ENCODE measurements at places on chromosomes 2 and 18.
A peak's percentile ranks its signal among the peaks of the same experiment; 100 is the strongest.

GRCh38 chr2:71505086-71505769, 51.9 kb downstream of the DYSF start:
- DNase-seq, result no peak

- no peak for DNase-seq
These were observed 11.3 kb upstream of the CIB4 start for GRCh38 chr2:26652361-26653041.

DNA sequence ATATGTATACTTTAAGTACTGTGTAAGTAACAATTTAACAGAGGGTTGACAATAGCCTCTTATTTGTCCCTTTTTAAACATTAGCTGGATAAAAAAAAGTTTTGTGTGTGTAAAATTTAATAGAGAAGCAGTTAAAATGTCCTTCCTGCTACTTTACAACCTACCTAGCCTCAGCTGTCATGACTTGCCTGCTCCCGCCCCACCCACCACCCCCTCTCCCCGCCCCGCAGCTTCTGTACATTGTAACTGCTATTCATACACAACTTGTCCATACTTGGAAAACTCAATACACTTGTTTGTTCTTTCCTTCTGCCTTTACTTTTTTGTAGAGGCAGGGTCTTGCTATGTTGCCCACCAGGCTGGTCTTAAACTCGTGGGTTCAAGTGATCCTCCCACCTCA, 19.5 kb downstream of the RELCH start:
- no peak for DNase-seq

DNA sequence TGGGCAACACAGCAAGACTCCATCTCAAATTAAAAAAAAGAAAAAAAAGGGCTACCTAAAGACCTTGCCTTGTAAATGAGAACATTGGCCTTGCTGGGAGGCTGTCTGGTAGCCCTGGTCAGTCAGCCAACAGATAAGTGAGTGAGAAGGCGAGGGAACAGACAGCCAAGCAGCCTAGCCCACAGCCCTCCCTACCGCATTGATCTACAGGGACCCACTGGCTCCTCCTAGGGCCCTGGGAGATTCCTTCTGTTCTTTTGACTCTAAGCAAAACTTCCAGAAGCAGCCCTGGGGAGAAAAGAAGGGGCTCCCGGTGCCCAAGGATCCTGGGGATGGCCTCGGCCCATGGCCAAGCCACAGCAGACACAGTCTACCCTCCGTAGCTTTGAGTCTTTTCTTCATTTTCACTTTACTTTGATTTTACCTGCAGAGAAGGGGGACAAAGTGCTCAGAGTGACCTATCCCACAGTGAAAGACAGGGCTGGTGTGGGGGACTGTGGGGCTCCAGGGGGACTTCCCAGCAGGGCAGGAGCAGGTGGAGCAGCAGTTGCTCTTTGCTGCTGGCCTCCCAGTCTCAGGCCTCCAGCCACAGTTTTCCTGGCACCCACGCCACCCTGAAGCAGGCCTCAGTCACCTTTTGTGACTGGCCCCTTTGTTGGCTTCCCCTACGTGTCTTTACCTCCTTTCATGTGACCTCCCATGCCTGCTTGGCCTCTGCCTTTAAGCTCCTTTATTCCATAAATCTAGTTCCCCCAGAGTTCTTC, 5.1 kb downstream of the CEP68 start:
- DNase-seq, result no peak

GRCh38 chr18:24083550-24083949, 55.3 kb upstream of the CABYR start:
- no peak for DNase-seq

DNA sequence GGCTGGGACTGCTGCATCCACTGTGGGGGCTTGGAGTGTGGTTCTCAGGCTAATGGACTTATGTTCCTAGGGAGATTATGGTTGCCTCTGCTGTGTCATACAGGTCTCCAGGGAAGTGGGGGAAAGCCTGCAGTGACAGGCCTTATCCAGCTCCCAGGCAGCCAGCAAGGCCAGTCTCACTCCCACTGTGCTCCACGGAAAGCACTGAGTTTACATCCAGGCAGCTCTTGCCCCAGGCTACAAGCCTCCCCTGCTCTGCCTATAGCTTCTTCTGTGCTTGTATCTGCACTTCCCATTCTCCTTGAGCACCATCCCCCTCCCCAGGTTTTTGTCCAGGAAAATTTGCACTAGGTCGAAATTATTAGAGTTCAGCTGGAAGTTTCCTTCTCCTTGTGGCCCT, 231.9 kb downstream of the ZRANB3 start:
- DNase-seq, result no peak

DNA sequence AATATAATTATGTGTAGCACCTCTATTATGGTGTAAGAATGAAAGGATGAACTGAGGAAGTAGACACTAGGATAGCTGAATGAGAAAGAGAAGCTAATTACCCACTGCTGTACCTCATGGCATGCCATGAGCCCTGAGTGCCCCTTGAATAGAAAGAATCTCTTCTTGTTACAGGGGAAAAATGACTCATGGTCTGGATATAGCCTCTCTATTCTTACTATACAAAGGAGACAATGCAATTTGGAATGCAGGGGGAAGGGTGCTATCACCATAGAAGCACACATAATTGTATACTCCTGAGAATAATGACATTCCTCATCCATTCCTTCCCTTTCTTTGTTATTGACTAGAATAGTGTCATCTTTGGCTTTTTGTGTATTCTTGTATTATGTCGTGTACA, 385.2 kb downstream of the CDH7 start:
- DNase-seq, result no peak

- DNase-seq, result no peak
These were observed 26.5 kb upstream of the ZNF516 start for GRCh38 chr18:76521417-76522121.

DNA sequence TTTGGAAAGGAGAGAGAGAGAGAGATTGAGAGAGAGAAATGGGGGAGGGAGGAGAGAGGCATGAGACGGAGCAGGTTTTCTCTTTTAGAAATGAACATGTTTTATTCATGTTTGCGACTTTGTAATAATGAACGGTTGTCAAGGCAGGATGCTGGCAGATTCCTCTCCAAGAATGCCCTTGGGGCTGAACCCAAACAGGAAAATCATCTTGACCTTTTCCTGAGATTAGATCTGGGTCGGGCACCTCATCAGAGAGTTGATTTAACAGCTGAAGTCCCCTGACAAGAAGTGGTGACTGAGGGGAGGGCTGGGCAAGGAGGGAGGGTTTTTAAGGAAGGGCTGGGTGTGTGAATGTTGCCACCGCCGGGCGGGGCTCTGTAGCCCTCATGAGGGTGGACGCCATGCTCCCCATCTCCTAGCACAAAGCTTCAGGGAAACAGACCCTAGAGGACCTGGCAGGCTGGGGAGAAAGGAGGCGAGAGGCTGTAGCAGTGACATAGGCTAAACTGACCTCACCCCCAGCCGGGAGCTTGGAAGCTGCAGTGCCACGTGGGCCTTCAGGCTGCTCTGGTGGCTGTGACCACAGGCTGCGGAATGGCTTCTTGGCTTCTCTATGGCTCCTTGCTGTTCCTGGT, 60.0 kb downstream of the LIPG start:
- DNase-seq, result no peak

DNA sequence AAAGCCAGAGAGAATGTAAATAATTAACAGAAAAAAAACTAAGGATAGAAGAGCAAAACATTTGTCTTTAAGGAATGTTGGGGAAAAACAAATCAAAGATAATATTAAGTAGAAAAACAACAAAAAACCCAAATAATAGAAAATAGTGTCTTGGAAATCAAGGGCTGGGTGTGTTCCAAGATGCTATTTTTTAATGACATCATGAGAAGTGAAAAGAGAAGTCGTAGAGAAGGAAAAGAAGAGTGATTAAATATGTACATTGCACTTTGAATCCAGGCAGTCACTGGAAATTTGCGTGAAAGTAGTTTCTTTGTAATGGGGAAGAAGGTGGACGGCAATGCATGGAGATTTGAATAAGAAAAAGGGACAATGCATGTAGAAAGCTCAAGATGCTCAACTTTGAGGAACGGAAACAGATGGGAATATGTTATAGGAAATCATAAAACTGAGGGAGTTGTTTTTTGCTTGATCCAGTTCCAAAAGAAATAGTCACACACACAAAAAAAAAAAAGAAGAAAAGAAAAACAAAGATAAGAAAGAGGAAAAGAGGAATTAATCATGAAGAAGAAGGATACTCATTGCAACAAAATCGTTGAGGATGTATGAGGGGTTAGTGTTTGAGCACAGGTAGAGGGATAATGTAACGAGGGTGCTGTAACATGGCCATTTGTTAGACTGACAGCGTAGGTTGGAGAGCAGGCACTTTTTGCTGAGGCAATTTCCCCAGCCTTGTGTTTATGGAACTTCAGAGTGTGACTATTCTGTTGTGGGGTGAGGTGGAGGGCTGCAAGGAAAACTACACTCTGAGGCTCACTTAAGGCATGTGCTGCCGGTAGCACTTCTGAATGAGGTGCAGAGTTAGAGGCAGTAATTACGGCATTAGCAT, 184.1 kb downstream of the CALCRL start:
- DNase-seq, result no peak

DNA sequence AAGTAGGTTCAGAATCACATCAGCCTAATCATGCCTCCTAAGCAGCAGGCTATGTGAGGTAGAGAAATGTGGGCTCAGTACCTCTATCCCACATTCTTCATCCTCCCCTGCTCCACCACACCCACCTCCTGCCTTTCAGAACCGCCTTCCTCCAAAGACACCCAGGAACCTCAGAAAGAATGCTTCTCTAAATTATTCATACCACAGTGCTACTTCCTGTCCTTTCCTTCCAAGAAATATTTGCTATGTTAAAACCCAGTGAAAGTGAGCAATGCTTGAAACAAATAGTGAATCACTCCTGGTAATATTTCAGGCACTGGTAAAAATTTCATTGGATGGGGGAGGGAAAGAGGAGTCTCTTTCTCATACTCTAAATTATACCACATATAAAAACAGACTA, 24.0 kb upstream of the CREB1 start:
- DNase-seq, result peak; percentile 21

DNA sequence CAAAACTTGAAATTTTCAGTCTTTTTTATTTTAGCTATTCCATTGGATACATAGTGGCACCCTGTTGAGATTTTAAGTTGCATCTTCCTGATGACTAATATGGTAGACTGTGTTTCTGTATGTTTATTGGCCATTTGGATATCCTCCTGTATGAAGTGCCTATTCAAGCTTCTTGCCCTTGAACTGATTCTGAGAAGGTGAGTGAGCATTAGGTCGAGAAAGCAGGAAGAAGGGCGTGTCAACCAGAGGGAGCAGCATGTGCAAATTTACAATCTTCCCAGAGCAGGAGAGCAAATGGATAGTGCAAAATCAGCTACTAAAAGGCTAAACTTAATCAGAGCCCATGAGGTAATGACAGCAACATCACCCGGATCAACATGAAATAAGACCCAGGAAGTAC, 8.6 kb downstream of the INPP1 start:
- DNase-seq, result no peak

GRCh38 chr18:51946946-51947345, 393.1 kb upstream of the DCC start:
- no peak for DNase-seq

GRCh38 chr2:64998658-64999061, 9.5 kb downstream of the SLC1A4 start:
- DNase-seq, result no peak

- DNase-seq, result no peak
These were observed 523.4 kb upstream of the FANCL start for GRCh38 chr2:58764338-58765104.

DNA sequence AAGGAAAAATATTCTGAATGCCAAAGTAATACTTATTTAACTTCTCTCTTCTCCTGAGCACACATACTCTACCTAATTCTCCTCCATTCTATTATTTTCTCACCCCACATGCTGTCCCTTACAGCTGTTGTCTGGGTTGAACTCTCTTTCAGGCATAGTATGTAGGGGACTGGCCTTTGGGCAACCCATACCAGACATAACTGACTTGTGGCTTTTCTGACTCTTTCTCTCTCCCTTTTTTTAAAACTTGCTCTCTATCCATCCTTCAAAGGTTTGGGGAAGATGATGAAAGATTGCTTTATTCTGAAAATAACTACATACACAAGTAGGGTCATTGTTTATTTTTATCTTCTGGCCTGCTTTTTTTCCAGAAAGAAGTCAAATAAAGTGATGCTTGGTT, 69.9 kb upstream of the NOSTRIN start:
- DNase-seq, result no peak

DNA sequence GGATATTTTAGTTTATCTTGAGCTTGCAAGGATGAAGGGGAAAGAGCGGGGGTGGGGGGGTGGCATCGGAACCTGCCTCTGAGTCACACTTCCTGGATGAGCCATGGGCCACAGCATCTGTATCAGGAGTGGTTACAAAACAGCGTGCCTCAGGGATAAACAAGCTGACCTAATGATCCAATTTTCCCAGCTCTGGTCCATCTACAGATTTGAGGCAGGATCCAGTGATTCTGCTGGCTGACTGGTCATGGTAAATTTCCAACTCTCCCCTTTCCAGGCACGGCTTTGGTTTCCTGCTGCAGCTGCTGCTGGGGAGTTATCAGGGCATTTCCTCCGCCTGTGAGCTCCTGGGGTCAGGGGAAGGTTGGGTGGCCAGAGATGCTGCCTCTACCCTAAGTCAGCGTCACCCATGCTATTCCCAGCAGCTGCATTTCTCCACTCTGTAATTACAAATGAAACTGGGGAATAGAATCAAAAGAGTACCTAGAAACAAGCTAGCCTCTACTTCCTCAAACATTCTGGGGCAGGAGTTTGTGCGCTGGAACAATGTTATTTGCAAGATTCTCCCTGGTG, 4.7 kb upstream of the HPCAL1 start:
- peak; percentile 85 for DNase-seq

DNA sequence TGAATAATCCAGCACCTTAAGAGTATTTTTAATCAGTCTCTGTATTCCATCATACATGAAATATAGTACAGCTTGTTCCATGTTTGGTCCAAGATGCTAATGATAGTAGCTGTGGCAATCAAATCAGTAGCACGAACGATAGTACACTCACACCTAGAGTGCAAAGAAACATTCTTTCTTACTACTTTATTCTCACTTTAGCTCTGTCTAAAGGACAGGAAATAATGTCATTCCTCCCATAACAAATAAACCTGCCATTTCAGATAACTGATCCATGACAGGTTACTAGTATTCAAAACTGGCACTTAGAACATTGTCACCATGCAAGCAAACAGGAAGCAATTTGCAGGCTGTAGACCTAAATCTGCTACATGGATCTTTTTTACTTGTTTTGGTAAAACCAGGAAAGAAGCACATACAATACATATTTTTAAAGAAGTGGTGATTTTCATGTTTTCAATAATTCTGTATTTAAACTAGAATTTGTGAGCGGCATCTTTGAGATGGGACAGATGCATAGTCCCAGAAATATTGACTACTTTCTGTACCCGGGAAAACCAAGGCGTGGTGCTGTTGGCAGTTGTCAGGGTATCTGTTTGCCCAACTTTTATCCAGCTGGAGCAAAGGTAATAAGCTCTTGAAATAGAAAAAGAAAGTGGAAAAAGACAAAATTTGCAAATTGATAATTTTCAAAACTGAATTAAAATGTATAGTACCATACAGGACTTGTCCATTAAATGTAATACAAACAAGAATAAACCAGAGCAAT, 49.5 kb downstream of the IKZF2 start:
- DNase-seq, result no peak

- DNase-seq, result no peak
These were observed 1.8 kb upstream of the LYPD6B start for GRCh38 chr2:149036507-149037293.

- DNase-seq, result no peak
These were observed 8.9 kb downstream of the EPC2 start for GRCh38 chr2:148653437-148653836.

- DNase-seq, result peak; percentile 56
These were observed at the start of gene ADD2 for GRCh38 chr2:70767699-70768589. TSS of gene ADD2 (minus strand) at chr2:70768200. CDS start at chr2:70706408, 61,792 bp downstream.

All from CD4-positive, alpha-beta T cell treated with Interleukin-17A for 4 hours (primary cell).